WTC11 (cell line): ENCODE measurements at places on chromosomes 7 and 10.

DNA sequence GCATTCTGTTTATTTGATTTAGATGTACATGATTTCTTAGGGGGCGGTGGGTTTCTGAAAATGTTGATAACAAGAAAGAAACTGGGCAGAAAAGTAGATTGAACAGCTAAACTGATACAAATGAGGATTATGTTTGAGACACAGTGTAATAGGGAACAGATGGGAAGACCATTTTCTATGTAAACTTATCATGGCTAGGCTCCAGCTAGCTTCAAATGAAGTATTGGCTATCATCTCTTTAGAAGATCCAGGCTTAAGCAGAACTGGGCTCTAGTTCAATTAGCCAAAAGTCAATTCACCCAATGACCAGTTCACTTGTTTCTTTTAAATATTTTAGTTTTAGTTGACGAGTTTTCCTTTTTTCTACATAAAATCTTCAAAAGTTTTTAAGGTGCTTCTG, 639.5 kb downstream of the ANKRD7 start:
- H3K4me1 ChIP-seq = peaks cover 15% of the 10 kb centered on the region
- DNase-seq = no peak
- H3K4me3 ChIP-seq = no peak overlapping the region
- no peaks in the 10 kb centered on the region for H3K27me3 ChIP-seq
- no peak overlapping the region for H3K27ac ChIP-seq
- no peaks in the 10 kb centered on the region for H3K36me3 ChIP-seq

GRCh38 chr7:47887016-47887640, 61.1 kb downstream of the PKD1L1 start:
- H3K27me3 ChIP-seq = no peaks in the 10 kb centered on the region; the same call in 1 of the 2 replicates
- no peak for DNase-seq
- no peak overlapping the region for H3K4me3 ChIP-seq
- no peaks in the 10 kb centered on the region for H3K36me3 ChIP-seq

DNA sequence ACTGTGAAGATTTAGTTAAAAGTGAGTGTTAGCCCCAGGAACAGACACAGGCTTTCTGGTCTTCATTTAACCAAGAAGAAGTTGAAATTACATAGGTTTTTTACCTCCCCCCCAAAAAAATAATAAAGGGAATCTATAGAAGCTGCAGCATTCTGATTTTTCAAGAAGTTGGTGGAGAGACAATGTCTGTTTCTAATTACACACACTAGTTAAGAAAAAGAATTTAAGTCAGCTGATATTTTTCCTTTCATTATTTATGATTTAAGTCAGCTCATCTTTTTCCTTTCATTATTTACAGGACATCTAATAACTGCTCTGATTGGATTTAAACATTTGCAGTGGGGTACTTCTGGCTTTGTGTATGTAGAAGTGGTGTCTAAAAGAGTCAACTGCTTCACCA, 201.4 kb upstream of the NRP1 start:
- no peaks in the 10 kb centered on the region for H3K36me3 ChIP-seq
- no peak overlapping the region for H3K4me3 ChIP-seq
- DNase-seq = no peak
- no peaks in the 10 kb centered on the region for H3K27me3 ChIP-seq
- no peak overlapping the region for H3K27ac ChIP-seq
- peaks cover 38% of the 10 kb centered on the region for H3K4me1 ChIP-seq

DNA sequence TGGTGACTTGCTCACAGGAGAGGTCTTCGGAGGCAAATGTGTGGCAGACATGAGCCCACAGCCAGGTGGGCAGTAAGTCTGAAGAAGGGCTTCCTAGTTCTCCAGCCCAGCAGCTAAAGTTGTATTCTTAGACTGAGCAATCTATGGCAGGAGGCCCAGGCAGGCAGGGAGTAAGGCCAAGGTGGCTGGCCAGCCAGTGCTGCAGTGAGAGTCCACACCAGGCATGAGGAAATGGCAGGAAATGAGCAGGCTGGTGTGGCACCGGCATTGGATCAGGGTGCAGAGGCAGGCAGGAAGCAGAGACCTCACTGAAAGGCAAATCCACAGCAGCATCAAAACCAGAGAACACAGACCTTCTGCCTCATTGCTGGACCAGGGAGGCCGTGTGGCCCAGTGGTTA, 84.6 kb upstream of the PDE1C start:
- peaks cover 21% of the 10 kb centered on the region for H3K4me1 ChIP-seq
- DNase-seq = no peak
- peaks cover 65% of the 10 kb centered on the region for H3K27me3 ChIP-seq
- H3K4me3 ChIP-seq = no peak overlapping the region

DNA sequence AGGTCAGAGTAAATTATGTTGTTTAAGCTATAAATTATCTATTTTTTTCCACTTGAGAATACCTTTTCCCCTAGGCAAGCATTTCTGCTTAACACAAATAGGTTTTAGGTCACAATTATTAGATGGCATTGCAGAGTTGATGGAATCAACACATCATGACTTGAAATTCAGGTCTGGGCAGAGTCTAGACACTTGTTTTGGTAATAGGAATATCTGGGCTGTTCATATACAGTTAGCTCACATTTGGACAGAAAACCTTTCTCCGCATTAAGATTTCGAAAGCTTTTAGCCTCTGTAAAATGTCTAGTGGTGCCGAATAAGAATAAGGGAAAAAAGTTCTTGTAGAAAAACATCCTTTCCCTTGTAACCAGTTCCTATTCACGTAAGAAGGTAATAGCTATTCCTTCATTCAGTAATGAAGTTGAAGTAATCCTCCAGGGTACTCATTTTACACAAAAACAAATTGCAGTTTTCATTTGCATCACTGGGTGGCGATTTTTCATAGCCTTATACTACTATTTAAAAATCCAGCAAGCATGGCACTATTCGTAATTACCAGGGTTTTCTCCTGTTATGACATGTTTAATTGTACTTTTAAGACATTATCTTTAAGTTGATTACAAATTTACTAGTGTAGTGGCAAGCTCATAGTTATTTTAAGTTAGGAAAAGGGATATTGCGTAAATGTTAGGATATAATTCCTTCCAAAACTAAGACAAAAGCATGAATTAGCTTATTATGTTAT, 37.0 kb downstream of the RPA3 start:
- no peaks in the 10 kb centered on the region; the same call in 1 of the 2 replicates for H3K27me3 ChIP-seq
- H3K27ac ChIP-seq = no peak overlapping the region
- H3K4me1 ChIP-seq = peaks cover 18% of the 10 kb centered on the region
- DNase-seq = no peak

DNA sequence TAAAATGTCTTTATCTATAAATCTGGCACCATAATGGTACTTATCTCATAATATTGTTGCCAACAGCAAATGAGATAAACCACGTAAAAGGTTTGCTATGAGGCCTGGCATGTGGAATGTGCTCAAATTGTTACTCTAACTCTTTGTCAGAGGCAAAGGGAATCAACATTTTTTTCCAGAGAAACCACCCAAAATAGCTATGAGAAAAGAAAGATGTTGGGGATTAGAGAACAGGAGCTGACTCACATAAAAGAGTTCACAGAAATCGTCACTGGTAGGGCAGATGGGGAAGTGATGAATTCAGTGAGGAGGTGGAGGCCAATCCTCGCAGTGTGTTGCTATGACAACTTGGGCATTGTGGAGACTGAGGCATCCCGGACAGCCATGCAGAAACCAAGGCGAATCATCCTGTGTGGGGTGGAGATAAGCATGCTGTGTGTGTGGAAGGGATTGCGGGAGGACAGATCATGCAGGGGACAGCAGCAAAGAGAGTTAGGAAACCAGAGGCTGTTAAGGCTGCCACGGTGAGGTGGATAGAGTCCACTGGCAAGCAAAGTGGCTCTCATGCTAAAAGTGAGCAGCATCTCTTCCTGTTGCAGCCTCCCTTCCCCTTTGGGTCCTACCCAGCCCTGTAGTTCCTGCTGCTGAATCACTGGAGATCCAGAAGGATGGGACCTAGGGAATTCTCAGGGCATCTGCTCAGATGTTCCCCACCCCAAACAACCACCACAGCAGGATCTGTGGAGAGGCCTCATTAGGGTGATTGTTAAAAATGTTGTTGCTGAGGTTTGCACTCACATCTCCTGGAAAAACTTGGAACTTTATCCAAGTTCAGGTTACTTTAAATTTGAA, 103.9 kb downstream of the CUBN start:
- no peaks in the 10 kb centered on the region for H3K27me3 ChIP-seq
- DNase-seq = no peak
- H3K4me3 ChIP-seq = no peak overlapping the region
- H3K36me3 ChIP-seq = no peaks in the 10 kb centered on the region
- peaks cover 41% of the 10 kb centered on the region for H3K4me1 ChIP-seq

- no peak overlapping the region; the same call in 1 of the 2 replicates for H3K27ac ChIP-seq
- H3K4me3 ChIP-seq = no peak overlapping the region
- no peak for DNase-seq
- H3K27me3 ChIP-seq = no peaks in the 10 kb centered on the region
- peaks cover 6% of the 10 kb centered on the region; the same call in 1 of the 2 replicates for H3K36me3 ChIP-seq
Measured at GRCh38 chr7:51118628-51119027, 198.0 kb downstream of the COBL start.

DNA sequence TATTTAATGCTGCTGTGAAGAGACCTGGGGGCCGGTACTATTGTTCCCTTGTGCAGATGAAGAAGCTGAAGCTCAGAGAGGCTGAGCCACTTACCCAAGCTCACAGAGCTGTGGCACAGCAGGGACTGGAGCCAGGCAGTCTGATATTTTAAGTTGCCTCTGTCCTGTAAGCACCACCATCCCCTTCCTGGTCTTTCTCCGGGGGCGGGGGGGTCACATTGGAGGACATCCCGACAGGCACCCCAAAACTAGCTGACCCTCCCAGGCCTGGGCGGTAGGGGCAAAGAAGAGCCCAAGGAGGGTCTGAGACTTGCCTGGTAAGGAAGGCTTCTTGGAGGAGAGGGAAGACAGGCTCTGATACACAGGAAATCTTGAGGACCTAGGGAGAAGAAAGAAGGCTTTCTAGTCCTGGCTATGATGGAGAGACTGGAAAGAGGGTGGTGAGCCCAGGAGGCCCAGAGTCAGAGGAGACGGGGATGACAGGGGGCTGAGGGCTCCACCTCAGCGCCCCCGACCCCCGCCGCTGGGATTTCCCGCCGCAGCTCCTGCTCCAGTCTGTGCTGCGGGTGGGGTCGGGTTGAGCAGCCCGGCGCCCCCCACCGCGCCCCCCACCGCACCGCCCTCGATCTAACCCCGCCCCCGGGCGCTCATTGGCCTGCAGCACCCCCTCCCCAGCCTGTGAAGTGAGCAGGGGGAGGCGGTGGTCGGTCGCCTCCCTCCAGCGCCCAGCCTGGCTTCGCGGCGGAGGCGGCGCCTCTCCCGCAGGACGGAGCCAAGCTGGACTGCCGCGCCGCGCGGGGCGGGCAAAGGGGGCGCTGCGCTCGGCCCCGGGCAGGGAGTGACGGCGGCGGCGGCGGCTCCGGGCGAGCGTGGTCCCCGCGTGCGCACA, at the start of gene ADCYAP1R1:
Gene ADCYAP1R1 (plus strand): TSS at position 711 of the 889 bp plus-strand sequence. CDS start 10,957 bp downstream, outside the sequence.
- DNase-seq = peak; percentile 68
- no peaks in the 10 kb centered on the region for H3K36me3 ChIP-seq
- H3K27me3 ChIP-seq = peaks cover 43% of the 10 kb centered on the region
- peaks cover 26% of the 10 kb centered on the region for H3K4me1 ChIP-seq

- H3K36me3 ChIP-seq = peaks cover 28% of the 10 kb centered on the region
- H3K27ac ChIP-seq = no peak overlapping the region
- H3K4me3 ChIP-seq = no peak overlapping the region
- peaks cover 19% of the 10 kb centered on the region for H3K4me1 ChIP-seq
- H3K27me3 ChIP-seq = no peaks in the 10 kb centered on the region; the same call in 1 of the 2 replicates
- DNase-seq = no peak
Measured at GRCh38 chr7:45631569-45631968, 57.4 kb downstream of the ADCY1 start.

DNA sequence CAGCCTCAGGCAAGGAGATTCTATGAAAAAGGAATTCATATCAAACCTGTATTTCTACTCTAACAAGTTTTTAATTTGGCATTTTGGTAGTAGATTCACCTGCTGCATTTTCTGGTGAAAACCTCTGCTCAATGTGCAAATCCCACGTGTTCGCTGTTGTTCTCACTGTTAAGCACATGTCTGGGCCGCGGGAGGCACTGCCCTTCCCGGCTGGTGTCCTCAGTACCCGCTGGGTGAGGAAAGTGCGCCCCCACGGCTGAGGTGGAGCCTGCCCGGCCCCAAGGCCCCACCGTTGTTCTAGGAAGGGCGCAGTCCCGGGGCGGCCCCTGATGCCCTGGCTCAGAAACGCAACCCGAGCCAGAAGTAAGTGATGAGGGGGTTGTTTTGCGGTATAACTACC, 193.4 kb upstream of the VWC2 start:
- H3K36me3 ChIP-seq = no peaks in the 10 kb centered on the region
- no peak overlapping the region for H3K4me3 ChIP-seq
- H3K4me1 ChIP-seq = peaks cover 4% of the 10 kb centered on the region; the same call in 1 of the 2 replicates
- H3K27ac ChIP-seq = no peak overlapping the region

DNA sequence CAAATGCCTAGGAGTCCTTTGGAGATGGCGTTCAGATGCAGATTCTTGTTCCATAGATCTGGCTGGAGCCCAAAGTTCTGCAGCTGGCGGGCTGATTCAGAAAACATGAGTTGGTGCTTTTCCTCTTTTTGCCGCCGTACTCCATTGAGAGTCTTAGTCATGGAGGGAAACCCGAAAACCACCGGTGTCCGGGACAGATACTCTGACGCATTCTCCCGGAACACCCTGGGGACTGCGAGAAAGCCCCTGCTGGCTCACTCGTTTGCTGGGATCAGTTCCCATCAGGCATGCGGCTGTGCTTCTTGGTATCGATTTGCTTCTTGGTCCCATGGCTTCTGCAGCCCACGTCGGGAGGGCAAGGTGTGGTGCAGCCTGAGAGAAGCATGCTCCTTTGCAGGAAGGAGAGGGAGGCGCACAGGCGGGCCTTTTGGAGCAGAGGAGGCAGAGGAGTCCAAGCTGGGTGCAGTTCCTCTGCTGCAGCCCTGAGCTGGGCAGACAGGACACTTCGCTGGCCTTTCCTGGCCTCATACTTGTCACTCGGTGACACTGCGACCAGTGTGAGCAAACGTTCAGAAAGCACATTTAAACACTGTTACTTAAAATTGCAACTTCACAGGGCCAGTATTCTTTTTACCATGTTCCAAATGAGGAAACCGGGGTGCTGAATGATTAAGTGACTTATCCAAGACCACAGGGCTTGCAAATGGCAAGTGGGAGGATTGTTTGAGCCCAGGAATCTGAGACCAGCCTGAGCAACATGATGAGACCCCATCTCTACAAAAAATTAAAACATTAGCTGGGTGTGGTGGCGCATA, 30.6 kb upstream of the PFKFB3 start:
- peak overlapping the region; percentile 66; the same call in 1 of the 2 replicates for H3K27ac ChIP-seq
- no peaks in the 10 kb centered on the region for H3K27me3 ChIP-seq
- H3K4me1 ChIP-seq = peaks cover 36% of the 10 kb centered on the region
- peaks cover 10% of the 10 kb centered on the region; the same call in 1 of the 2 replicates for H3K36me3 ChIP-seq

DNA sequence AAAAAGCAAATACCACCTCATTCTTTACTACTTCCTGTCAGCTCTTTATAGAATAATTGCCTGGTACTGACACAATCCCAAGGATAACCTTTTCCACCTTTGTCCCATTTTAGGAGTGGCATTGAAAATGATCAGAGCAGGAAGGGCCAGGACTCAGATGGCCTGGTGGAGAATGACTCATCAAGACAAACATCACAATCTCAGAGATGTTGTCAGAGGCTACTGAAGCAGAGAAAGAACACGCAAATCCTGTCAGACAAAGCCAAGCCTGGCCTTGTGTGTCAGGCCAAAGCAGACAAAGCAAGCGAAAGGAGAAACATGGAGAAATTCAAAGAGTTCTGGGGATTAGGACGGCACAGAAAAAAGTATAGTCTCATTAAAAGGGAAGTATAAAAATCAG, 40.9 kb downstream of the NSUN6 start:
- H3K4me1 ChIP-seq = no peaks in the 10 kb centered on the region
- no peaks in the 10 kb centered on the region for H3K27me3 ChIP-seq
- H3K36me3 ChIP-seq = peaks cover 18% of the 10 kb centered on the region
- no peak for DNase-seq
- H3K27ac ChIP-seq = peak overlapping the region; percentile 70; the same call in 1 of the 2 replicates
- H3K4me3 ChIP-seq = no peak overlapping the region
